ENCODE measurements at places on chromosomes 5 and 9.

DNA sequence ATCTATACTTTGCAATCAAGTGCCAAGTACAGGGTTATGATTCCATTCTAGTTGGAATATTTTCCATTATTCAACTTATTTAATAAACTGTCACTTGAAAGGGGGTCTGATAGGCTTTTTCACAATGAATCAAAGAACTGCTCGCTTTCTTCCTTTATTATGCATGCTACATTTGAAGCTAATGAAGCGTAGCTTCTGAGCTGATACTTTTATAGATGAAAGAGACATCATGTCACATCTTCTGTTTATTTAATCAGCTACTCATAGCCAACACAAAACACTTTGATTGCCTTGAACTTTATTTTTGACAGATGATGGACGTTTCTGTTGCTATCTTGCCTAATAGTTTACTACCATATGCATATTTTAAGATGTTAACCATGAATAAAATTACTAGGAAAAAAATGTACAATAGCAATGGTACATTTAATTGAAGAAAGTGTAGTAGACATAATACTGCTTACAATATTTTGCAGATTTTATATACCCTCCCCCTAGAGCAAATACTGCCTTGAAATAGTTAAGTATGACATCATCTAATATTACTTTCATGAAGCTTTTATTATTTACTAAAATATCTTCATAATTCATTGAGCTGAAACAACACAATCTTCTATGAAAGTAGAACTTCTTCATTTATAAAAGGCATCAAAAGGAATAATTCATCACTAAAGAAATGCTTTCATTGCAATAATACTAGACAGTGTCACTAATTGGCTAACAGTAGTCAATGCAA lies 529.3 kb upstream of the TYRP1 start:
- H3K4me1 ChIP-seq: no peaks in the 10 kb centered on the region
- no peak for DNase-seq
- H3K4me3 ChIP-seq: no peak overlapping the region
- no peak overlapping the region for H3K27ac ChIP-seq

GRCh38 chr9:113979343-113980127 lies 98.6 kb downstream of the AMBP start:
- H3K27ac ChIP-seq: no peak overlapping the region
- no peak overlapping the region for H3K4me3 ChIP-seq
- no peaks in the 10 kb centered on the region for H3K36me3 ChIP-seq
- no peaks in the 10 kb centered on the region for H3K4me1 ChIP-seq
- no peaks in the 10 kb centered on the region for H3K27me3 ChIP-seq

DNA sequence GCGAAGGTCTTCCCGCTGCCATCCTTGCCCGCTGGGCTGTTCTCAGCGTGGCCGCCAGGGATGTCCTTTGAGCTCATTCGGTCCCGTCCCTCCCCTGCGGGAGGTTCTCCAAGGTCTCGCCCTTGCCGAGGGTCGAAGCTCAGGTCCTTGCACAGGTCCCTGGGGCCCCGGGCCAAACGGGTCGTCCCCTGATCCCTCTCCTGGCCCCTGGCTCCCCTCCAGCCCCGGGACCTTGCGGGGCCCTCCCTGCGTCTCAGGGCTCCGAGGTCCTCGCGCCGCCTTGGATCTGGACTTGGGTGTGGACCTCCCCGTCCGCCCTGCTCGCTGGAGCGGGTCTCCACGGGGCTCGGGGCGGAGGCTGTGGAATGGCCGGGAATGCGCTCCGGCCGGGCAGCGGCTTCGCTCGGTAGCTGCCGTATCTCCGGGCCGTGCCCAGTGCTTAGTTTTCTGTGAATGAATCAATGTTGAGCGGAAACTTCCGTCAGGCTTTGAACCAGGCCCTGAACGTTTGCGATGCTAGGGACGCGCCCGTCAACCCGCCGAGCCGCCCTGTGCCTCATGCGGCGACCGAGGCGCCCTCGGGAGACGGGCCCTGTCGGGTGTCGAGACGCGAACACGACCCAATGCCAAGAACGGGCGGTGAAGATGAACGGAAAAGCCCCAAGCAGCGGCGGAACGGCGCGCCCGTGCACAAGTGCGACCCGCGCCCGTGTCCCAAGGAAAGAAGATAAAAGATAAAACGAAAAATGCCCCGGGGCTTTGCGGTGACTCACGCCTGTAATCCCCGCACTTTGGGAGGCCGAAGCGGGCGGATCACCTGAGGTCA lies 780 bp downstream of the RNU6ATAC start:
- no peaks in the 10 kb centered on the region for H3K36me3 ChIP-seq
- no peaks in the 10 kb centered on the region for H3K4me1 ChIP-seq
- H3K27ac ChIP-seq: no peak overlapping the region

DNA sequence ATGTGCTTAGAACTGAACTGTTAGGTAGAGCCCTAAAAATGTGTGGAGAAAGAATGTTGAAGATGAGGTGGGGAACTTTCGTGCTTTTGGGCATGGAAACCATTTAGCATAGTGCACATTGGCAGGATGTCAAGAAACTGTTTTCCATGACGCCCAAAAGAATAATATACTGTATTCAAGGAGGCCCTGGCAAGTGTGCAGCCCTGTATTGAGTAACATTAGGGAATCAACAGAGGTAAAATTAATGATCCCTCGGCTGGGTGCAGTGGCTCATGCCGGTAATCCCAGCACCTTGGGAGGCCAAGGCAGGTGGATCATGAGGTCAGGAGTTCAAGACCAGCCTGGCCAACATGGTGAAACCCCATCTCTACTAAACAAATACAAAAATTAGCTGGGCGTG lies 20.9 kb upstream of the PLIN2 start:
- no peaks in the 10 kb centered on the region for H3K27me3 ChIP-seq
- no peak overlapping the region for H3K4me3 ChIP-seq
- H3K4me1 ChIP-seq: no peaks in the 10 kb centered on the region
- no peaks in the 10 kb centered on the region for H3K36me3 ChIP-seq
- H3K27ac ChIP-seq: no peak overlapping the region

- no peak for DNase-seq
- H3K4me3 ChIP-seq: no peak overlapping the region
- H3K27me3 ChIP-seq: no peaks in the 10 kb centered on the region
- H3K27ac ChIP-seq: no peak overlapping the region
- H3K36me3 ChIP-seq: no peaks in the 10 kb centered on the region
Observed at GRCh38 chr5:143985832-143986515, 174.0 kb downstream of the HMHB1 start.

- no peak for DNase-seq
- H3K27ac ChIP-seq: no peak overlapping the region
- no peaks in the 10 kb centered on the region for H3K27me3 ChIP-seq
- no peaks in the 10 kb centered on the region for H3K36me3 ChIP-seq
- H3K4me3 ChIP-seq: no peak overlapping the region
- no peaks in the 10 kb centered on the region for H3K4me1 ChIP-seq
Observed at GRCh38 chr5:177575488-177575887, 16.5 kb upstream of the TMED9 start.

GRCh38 chr9:5364294-5365024 lies 24.8 kb upstream of the RLN1 start:
- no peaks in the 10 kb centered on the region for H3K27me3 ChIP-seq
- no peak overlapping the region for H3K4me3 ChIP-seq
- no peak for DNase-seq
- H3K27ac ChIP-seq: no peak overlapping the region
- no peaks in the 10 kb centered on the region for H3K4me1 ChIP-seq

DNA sequence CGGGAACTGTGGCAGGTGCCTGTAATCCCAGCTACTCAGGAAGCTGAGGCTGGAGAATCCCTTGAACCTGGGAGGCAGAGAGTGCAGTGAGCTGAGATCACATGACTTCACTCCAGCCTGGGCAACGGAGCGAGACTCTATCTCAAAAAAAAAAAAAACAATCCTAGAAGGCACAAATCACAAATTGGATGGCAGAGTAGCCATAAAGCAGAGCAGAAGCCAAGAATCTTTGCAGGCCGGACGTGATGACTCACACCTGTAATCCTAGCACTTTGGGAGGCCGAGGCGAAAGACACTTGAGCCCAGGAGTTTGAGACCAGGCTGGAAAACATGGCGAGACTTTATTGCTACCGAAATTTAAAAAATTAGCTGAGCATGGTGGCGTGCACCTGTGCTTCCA lies 9.2 kb upstream of the FUBP3 start:
- H3K4me1 ChIP-seq: no peaks in the 10 kb centered on the region
- no peak overlapping the region for H3K4me3 ChIP-seq
- no peaks in the 10 kb centered on the region for H3K27me3 ChIP-seq
- no peak for DNase-seq
- no peaks in the 10 kb centered on the region for H3K36me3 ChIP-seq

GRCh38 chr5:62197697-62198096 lies 108.3 kb upstream of the KIF2A start:
- no peak for DNase-seq
- H3K36me3 ChIP-seq: no peaks in the 10 kb centered on the region
- no peak overlapping the region for H3K27ac ChIP-seq
- no peaks in the 10 kb centered on the region for H3K27me3 ChIP-seq
- no peaks in the 10 kb centered on the region for H3K4me1 ChIP-seq

All from neural progenitor cell (in vitro differentiated cells).